ENCODE measurements at places on chromosomes 7 and 10.

- no peak for DNase-seq
Observed at GRCh38 chr7:1662767-1663166, 7.3 kb upstream of the ELFN1 start.

DNA sequence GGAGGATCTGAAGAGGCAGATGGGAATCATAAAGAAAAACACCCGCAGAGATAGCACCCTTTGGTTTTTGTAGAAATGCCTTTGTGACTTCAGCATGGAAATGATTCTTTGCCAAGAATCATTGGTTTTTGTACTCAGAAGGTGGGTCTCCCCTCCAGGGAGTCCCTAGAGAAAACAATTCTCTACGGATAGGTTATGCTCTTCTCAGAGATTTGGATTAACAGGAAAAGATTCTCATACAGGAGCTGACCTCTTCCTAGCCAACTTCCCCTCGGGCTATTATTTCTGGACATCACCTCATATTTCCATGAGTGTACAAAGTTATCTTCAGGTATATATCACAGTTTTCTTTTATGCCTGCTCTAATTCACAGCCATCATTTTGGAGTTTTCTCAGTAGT lies 274.2 kb upstream of the HABP2 start:
- DNase-seq = no peak

- peak; percentile 48 for DNase-seq
Observed at GRCh38 chr10:97572214-97572989, at the start of gene ANKRD2. TSS of gene ANKRD2 (plus strand) at chr10:97572779. CDS start at chr10:97572789, 10 bp downstream.

DNA sequence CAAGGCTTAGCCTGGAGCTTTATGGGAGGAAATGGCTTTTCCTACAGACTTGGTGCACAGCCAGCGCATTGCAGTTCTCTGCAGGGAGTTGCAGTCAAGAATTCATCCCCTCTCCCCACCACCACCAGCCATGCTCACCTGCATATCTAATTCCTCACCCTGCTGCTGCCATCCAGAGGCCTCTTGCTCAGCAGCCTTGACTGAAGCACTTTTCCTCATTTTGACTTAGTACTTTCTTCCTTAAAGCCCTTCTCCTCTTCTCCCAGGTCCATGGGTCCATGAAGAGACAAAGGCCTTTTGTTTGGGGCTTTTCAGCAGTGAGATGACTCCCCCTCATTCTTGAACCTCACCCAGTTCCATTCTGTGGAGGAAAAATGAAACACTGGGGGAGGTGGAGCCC lies 39.7 kb upstream of the GPR141 start:
- no peak for DNase-seq

DNA sequence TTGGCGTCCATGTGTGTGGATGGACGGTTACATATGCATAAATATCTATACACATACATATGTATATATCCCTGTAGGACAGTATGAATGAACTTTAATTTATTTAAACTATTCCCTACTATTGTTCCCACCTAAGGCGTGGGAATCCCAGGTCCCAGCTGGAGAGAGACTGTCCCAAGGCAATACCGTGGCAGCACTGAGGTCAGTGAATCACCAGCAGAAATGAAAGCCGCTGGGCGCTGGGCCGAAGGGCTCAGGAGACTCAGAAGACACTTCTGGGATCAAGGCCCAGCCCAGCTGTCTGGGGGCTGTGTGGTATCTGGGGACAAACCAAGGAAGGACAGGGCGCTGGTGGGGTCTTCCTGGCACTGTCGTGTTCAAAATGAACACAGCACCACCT lies 49.6 kb upstream of the MYL10 start:
- no peak for DNase-seq

- DNase-seq = no peak
Observed at GRCh38 chr10:83983578-83984255, 155.6 kb upstream of the GHITM start.

DNA sequence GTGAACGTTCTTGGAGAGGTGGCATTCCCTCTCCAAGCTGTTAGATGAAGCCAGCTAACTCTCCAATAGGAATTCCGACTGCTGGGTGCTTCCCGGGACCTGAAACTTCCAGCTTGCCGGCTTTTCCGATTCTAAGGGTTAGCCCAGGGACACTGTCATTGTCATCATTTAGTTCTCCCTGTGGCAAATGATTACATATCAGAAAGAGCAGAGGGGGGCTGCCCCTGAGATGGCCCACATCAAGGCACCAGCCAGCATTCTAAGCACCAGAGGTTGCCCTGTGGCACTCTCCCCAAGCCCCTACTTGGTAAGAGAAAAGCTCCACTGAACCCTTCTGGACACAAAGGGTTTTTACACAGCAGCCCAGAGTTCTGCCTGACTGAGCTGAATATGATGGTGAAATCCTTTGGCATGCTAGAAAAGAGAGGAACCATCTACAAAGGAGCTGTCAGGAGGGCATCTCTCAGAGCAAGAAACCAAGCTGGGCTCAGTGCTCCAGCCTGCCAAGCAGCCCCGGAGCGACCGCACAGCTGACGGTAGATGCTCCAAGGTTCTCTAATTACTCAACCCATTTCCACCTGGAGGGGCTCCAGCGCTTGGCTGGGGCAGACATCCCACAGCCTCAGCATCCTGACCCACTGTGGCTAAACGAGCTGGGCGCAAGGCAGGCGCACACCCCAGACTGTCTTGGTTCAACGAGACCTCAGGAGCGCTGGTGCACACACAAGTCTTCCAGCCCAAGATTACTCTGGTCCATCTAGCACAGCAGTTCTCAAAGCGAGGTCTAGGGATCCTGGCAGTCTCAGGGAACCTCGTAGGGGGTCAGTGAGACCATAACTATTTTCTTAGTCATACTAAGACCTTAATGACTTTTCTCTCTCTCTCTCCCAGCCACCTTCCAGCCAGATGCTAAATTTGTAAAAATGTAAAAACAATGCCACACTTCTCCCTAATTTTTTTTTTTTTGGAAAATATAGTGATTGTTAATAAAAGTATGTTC lies 160.5 kb downstream of the GFRA1 start:
- DNase-seq = no peak

DNA sequence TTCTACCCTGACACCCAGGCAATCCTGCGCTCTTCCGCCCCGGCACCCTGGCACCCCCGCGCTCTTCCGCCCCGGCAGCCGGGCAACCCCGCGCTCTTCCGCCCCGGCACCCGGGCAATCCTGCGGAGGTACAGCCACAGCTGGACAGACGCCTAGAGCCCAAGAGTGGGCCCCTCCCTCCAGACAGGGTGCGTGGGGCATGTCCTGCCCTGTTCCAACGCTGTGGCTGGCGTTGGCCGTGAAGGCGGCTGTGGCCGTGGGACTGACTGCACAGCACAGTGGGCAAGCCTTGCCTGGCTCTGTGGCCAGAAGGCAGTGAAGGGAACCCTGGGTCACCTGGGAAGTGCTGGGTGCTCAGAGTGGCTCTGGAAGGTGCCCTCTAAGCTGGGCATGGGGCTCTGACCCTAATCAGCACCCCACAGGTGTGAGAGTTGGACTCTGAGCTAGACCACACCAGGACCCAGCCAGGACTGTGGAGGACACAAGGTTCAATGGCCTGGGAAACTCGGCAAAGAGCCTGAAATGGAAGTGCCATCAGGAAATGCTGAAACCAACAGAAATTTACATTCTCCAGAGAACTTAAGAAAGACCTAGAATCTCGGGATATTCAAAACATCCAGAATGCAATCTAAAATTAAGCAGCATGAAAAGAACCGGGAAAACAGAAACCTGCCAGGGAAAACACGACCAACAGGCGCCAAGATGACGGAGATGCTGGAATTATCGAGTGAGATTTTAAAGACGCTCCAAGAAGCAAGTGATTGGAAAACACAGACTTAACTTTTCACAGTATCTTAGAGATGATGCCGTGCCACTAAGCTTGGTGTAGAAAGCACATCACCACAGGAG lies 253.6 kb downstream of the ELFN1 start:
- no peak for DNase-seq

GRCh38 chr7:127608446-127608845 lies 9.5 kb downstream of the PAX4 start:
- no peak for DNase-seq

DNA sequence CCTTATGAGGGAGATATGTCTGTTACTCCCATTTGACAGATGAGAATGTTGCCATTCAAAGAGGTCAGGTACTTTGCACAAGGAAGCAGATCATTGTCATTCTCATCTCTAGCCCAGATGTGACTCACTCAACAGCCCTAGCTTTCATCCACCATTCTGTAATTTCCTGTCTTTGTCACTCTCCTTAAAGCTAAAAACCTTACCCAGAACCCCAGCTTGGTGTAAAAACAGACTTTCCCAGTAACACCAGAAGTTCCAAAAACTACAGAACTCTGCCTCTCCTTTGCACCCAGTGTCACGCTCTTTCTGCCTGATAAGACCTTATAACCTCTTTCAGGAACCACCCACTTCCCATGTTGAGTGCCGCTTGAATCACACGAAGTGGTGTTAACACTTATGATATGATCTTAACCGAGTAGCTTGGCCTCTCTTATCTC lies 89.1 kb upstream of the SP4 start:
- DNase-seq = peak; percentile 68

- DNase-seq = no peak
Observed at GRCh38 chr10:126015413-126015812, 119.0 kb downstream of the FANK1 start.

GRCh38 chr7:128731184-128731583 lies 8.0 kb upstream of the CALU start:
- no peak for DNase-seq

- no peak for DNase-seq
Observed at GRCh38 chr10:28564905-28565304, 32.0 kb downstream of the WAC start.

DNA sequence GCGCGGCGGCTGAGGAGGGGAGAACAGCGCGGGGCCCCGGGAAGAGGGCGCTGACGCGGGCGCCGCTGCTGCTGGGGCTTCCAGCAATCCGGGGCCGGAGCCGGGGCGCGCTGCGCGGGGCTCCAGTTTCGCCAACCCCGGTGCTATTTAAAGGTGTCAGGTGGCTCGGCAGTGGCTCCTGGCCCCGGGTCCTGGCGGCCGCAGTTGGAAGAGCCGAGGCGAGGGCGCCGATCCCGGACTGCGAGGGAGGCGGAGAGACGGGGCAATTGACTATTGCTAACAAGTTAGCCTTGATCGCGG lies 347 bp downstream of the LBX1 start:
- no peak for DNase-seq

DNA sequence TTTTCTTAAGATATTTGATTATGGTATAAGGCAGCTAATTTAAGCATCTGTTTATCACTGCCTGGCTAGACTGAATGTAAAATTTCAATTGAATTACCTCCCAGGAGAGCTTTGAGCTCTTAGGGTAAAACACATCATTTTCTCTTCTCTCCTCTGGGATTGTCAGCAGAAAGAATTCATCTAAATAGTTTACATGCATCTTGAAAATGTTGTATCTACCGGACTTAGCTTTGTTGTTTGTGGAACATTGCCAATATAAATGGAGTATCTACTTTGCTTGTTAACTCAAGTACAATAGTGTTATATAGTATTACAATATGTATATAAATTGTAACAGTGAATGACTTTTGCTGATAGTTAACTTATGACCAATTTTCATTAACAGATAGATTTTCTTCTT lies 73.3 kb downstream of the TAF3 start:
- DNase-seq = no peak

- no peak for DNase-seq
Observed at GRCh38 chr10:126133906-126134656, 237.7 kb downstream of the FANK1 start.

- no peak for DNase-seq
Observed at GRCh38 chr10:68231817-68232251, at the start of gene ATOH7. TSS of gene ATOH7 (minus strand) at chr10:68232113. CDS start at chr10:68231677, 436 bp downstream.

DNA sequence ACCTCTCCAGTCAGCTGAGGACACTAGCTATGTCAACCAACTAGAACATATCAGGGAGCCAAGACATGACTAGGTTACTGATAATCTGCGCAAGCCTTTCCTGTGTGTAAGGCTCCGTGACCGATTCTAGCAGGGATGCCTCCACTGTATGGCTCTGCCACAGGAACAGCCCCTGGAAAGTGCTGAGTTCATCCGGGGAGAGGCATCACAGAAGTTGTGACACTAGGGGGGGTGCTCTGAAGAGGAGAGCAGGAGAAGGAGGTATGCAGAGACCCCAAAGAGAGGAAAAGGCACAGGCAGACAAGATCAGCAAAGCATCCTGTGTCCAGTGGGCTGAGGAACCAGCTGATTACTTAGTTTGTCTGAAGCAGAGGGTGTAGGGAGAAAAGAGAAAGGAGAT lies 13.5 kb downstream of the UPP1 start:
- DNase-seq = no peak

DNA sequence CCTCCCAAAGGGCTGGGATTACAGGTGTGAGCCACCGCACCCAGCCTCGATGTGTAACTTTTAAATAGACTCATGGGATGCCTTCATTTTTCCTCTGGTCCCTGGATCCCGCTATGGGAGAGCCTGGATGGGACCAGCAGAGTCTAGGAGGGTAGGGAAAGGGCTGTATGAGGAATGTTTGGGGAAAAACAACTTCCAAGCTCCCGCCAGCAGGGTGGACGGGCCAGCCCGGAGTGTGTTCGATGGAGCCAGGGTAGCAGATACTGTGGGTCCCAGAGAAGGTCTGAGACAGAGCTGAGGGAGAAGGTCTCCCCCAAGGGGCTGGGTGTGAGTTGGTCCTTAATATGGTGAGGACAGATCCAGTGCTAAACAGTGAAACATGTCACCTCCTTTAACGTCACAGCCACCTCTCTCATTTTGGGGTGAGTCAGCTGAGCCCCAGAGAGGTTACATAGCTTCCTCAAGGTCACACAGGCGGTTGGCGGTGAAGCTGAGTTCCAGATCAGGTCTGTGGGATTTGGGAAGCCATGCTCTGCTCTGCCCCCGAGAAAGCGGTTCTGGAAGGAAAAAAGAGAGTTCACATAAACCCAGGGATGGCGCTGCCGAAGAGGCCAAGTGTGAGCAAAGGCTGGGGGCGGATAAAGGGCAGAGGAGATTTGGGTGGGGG lies 66.4 kb downstream of the MYL10 start:
- no peak for DNase-seq

DNA sequence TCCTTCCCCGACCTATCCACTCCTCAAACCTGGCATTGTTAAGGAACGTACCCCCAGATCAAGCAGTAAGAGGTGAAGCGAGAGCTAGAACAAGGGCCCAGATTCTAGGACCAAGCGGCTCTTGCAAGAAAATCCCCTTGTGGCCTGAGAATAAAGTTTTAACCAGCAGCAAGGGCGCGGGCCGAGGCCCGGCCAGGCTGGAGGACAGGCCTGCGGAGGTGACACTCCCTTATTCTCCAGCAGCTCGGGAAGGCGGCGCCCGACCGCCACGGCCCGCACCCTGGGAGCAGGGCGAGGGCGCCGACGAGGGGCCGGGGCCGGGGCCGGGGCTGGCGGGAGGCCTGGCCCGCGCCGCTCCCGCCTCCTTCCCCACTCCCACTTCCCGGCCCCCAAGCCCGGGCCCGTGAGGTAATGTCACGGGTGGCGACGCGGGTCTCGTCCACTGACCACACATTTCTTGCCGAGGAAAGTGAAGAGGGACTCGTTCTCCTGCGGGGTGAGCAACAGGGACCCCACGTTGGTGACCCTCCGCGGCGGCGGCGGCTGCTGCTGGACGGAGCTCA lies 551 bp downstream of the WASL start:
- DNase-seq = no peak

GRCh38 chr7:89183712-89184111 lies 388.2 kb upstream of the TEX47 start:
- no peak for DNase-seq

DNA sequence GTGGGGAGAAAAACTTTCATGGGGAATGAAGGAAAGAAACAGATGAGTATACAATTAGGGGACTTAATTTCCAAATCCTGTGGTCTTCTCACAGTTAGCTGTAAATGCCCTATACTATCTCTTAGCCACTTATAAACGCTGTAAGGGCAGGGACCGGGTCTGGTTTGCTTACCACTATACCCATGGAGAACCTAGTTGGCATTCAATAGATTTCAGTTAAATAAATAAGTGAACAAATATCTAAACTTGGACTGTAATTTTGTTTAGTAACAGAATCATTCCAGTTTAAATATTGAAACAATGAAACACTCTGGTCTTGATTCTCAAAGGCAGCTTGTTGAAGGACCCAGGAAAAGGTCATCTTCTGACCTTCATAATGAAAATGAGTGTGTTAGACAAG lies 158.3 kb downstream of the PLXDC2 start:
- DNase-seq = no peak

All from stimulated activated naive CD8-positive, alpha-beta T cell treated with anti-CD3 and anti-CD28 coated beads, Interleukin-15, amount 100 ng/mL, for 72 hours (primary cell).